ENCODE measurements at places on chromosomes 1 and 21. TPM values are rescaled to one million over a fixed set of nuclear protein-coding genes. Genes with fewer than 3 reads are reported as not detected.
A peak's percentile ranks its signal among the peaks of the same experiment; 100 is the strongest.

- H3K36me3 ChIP-seq = peaks cover 5% of the 10 kb centered on the region
- H3K27me3 ChIP-seq = no peaks in the 10 kb centered on the region
- H3K4me1 ChIP-seq = peaks cover 17% of the 10 kb centered on the region
- H3K27ac ChIP-seq = no peak overlapping the region
- DNase-seq = no peak
These were observed 8.7 kb downstream of the MRPS21 start for GRCh38 chr1:150302338-150302737.

Gene IL12RB2
- polyA plus RNA-seq = not detected

GRCh38 chr1:42034426-42034825 lies 115.7 kb upstream of the HIVEP3 start:
- H3K4me1 ChIP-seq = peaks cover 12% of the 10 kb centered on the region
- peak overlapping the region; percentile 90 for H3K4me3 ChIP-seq
- H3K27ac ChIP-seq = peak overlapping the region; percentile 30
- no peaks in the 10 kb centered on the region for H3K36me3 ChIP-seq
- no peaks in the 10 kb centered on the region for H3K27me3 ChIP-seq

Gene FAM151A
- polyA plus RNA-seq = not detected

Gene MXRA8
- polyA plus RNA-seq = not detected

GRCh38 chr1:199855580-199855979 lies 171.9 kb upstream of the NR5A2 start:
- H3K4me1 ChIP-seq = peaks cover 6% of the 10 kb centered on the region
- H3K27ac ChIP-seq = no peak overlapping the region
- no peaks in the 10 kb centered on the region for H3K36me3 ChIP-seq
- no peak for DNase-seq
- H3K27me3 ChIP-seq = no peaks in the 10 kb centered on the region

Gene HPCAL4
- polyA plus RNA-seq = not detected

- no peaks in the 10 kb centered on the region for H3K4me1 ChIP-seq
- no peak for DNase-seq
- H3K4me3 ChIP-seq = no peak overlapping the region
- H3K27ac ChIP-seq = no peak overlapping the region
- H3K36me3 ChIP-seq = no peaks in the 10 kb centered on the region
- no peaks in the 10 kb centered on the region for H3K27me3 ChIP-seq
These were observed 10.3 kb downstream of the DONSON start for GRCh38 chr21:33578214-33578613.

Gene PCSK9
- polyA plus RNA-seq = not detected

Gene KIF14
- not detected for polyA plus RNA-seq

- no peak overlapping the region for H3K4me3 ChIP-seq
- no peaks in the 10 kb centered on the region for H3K36me3 ChIP-seq
- H3K27ac ChIP-seq = no peak overlapping the region
- H3K27me3 ChIP-seq = no peaks in the 10 kb centered on the region
- no peak for DNase-seq
- peaks cover 1% of the 10 kb centered on the region for H3K4me1 ChIP-seq
These were observed 10.7 kb upstream of the DNMT3L start for GRCh38 chr21:44272284-44272858.

DNA sequence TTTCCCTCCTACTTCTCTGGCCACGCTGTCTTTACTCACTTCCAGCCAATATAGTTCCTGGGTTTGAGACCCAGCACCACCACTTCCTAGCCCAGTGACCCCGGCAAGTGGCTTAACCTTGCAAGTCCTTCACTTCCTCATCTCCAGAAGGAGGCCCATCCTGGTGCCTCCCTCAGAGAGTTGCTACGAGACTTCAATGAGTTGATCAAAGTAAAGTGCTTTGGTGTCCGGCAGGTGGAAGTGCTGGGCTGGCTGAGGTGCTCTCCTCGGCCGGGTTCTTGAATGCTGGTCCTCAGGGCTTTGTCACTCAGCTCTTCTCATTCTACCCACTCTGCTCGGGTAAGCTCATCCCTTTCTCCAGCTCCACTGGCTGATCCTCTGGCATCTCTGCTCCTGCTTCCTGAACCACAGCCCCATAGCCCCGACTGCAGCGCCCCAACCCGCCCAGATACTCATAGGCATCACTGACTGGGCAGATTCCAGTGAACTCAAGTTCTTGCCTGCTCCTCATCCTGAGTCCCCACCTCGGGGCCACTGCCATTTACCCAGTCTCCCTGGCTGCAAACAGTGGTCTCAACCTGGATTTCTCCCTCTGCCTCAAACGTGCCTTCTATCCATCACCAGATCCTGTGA lies 75.8 kb upstream of the WNT4 start:
- H3K27ac ChIP-seq = no peak overlapping the region
- no peak overlapping the region for H3K4me3 ChIP-seq
- H3K36me3 ChIP-seq = no peaks in the 10 kb centered on the region
- no peak for DNase-seq
- H3K27me3 ChIP-seq = peaks cover 49% of the 10 kb centered on the region

- peaks cover 18% of the 10 kb centered on the region for H3K36me3 ChIP-seq
- H3K27me3 ChIP-seq = no peaks in the 10 kb centered on the region
- H3K27ac ChIP-seq = peak overlapping the region; percentile 83
- H3K4me1 ChIP-seq = peaks cover 18% of the 10 kb centered on the region
These were observed 14.7 kb downstream of the MDM4 start for GRCh38 chr1:204530932-204531331.

GRCh38 chr1:204651843-204652421 lies 33.6 kb downstream of the LRRN2 start:
- H3K36me3 ChIP-seq = no peaks in the 10 kb centered on the region
- no peak overlapping the region for H3K27ac ChIP-seq
- H3K4me1 ChIP-seq = peaks cover 5% of the 10 kb centered on the region
- no peak overlapping the region for H3K4me3 ChIP-seq

Gene CAMK1G
- polyA plus RNA-seq = not detected

DNA sequence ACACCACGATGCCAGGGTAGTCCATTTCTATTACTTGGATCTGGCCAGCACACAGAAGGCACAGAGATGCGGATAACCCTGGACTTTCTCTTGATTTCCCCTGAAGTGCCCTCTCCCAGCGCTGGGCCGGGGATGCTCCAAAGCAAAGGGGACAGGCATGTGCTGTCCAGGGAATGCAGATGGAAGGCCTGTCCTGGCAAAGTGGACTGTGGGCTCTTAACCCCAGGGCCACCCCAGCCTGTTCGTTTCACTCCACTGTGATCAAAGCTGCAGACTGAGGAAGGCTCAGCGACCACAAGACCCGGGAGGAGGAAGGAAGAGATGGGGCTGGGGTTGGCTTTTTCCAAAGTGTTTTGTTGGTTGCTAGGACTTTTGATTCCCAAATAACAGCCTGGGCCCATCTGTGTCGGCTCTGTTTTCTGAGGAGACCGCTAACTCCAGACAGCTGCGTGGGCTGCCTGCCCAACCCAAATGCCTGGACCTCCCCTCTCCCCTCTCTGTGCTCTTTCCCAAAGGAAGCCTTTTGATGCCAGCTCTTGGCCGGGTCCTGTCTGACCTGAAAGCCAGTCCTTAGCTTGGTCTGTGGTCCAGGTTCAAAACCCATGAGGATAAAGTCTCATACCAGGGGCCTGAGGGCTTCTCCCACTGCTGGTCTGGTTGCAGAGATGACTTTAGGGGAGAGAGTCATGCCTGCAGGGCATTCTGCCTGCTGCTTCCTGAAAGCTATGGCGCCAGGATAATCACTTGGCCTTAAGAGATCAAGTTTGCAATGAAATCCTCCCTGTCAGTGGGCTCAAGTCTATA lies 119.6 kb upstream of the CD34 start:
- H3K27me3 ChIP-seq = peaks cover 10% of the 10 kb centered on the region
- no peak overlapping the region for H3K4me3 ChIP-seq
- DNase-seq = no peak
- no peaks in the 10 kb centered on the region for H3K4me1 ChIP-seq
- H3K27ac ChIP-seq = no peak overlapping the region

Gene TTC4
- polyA plus RNA-seq = 23.7 TPM

Gene CD1B
- not detected for polyA plus RNA-seq

Gene RIMS3
- polyA plus RNA-seq = 2.4 TPM

DNA sequence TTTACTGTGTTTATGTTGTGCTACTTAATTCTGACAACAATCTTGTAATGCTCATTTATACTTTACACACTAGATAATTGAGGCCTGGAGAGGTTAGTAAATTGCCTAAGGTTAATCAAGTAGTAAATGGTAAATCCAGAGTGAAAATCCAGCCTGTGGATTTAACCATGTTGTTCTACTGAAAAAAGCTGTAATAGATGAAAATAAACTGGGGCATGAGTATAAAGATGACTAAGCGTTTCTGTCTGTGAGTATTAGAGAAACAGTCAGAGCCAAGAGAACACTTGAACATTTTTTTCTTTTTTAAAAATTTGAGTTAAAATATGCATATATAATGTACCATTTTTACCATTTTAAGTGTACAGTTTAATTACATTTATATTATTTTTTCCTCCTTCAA lies 47.9 kb upstream of the LEPR start:
- no peaks in the 10 kb centered on the region for H3K27me3 ChIP-seq
- H3K36me3 ChIP-seq = no peaks in the 10 kb centered on the region
- H3K4me1 ChIP-seq = no peaks in the 10 kb centered on the region
- DNase-seq = no peak
- H3K27ac ChIP-seq = no peak overlapping the region

DNA sequence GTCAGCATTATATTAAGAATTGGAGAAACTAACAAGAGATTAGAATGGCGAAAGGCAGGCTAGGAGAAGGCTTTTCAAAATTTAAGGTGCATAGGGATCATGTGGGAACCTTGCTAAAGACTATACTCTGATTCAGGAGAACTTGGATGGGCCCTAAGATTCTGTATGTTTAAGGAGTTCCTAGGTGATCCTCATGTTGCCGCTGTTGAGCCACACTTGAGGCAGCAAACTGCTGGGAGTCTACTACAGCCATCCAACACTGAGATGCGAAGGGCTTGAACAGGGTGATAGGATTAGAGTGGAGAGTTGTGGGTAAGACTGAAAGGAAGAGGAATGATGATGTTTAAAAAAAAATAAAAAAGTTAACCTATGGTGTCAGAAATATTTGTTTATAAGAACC lies 1013.2 kb downstream of the MRPL39 start:
- no peaks in the 10 kb centered on the region for H3K27me3 ChIP-seq
- no peaks in the 10 kb centered on the region for H3K36me3 ChIP-seq
- H3K4me3 ChIP-seq = no peak overlapping the region
- DNase-seq = no peak

DNA sequence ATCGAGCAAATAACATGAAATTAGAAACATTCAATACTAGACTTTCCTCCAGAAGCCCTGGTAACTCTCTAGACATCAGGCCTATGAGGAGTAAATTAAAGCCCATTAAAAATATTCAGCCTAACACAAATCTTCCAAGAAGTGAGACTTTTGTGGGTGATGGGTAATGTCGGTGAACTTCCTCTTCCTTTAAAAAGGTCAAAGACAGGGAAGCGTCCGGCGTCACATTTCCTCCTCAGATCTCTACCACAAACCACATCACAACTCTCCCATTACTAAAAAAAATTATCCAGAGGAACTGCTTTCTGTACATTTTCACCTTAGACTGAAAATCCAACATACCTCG lies 1.4 kb downstream of the EIF4G3 start:
- no peaks in the 10 kb centered on the region for H3K36me3 ChIP-seq
- H3K27me3 ChIP-seq = no peaks in the 10 kb centered on the region
- peak overlapping the region; percentile 96 for H3K4me3 ChIP-seq
- peak; percentile 66 for DNase-seq

Gene SLC5A9
- not detected for polyA plus RNA-seq

DNA sequence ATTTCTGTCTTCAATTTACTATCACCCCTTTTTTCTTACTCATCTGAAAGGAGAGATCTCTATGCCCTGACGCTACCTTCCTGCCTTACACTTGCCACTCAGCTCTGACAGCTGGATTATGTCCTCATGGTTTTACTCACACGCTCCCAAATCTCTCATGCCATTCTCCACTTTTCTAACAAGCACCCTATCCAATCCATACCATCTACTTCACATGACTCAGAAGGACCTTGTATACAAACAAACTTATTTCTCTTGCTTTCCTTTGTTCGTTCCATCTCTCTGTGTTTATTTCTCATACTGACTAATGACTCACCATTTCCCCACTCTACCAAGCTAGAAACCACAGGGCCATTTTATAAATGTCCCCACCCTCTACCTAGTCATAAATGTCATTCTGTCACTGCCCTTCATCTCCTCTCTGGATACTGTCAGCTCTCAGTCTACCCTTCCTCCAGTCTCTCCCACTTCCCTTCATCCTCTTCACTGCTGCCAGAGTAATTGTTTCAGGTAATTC lies 87.3 kb downstream of the USP24 start:
- no peak overlapping the region for H3K4me3 ChIP-seq
- H3K27me3 ChIP-seq = no peaks in the 10 kb centered on the region
- no peaks in the 10 kb centered on the region for H3K4me1 ChIP-seq
- peaks cover 43% of the 10 kb centered on the region for H3K36me3 ChIP-seq

DNA sequence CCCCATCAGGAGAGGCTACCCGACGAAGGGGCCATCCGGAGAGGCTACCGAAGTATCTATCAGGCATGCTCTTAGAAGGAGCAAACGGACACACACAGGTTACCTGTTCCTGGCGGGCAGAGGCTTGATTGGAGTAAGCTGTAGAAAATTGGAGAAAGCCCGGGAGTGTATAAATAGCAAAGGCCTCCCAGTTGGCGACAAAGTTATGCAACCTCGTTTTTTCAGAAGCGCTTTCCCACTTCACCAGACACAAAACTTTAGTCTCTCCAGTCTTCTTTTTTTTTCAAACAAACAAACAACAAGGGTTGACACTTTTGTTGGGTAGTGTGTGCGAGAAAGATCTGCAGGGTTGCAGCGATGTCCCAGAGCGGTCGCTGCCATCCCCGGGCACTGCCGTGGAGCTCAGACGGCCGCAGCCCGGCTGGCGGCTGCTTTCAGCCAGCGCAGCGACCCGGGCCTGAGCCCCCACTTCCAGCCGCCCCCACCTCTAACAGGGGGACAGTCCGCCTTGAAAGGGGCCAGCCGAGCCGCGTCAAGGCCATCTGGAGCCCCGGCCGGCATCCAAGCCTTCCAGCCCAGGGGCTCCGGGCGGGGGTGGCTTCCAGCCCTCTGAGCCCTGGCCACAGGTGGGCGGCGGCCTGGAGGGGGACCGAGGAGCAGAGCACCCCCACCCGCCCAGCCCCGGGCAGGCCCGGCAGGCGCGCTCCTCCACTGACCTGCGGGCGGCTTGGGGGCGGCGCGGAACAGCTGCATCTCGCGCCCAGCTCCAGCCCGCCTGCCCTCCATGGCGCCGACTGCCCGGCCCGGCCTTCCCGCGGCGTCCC lies 616 bp downstream of the MCOLN3 start:
- no peaks in the 10 kb centered on the region for H3K36me3 ChIP-seq
- peaks cover 12% of the 10 kb centered on the region for H3K4me1 ChIP-seq
- no peak overlapping the region for H3K27ac ChIP-seq
- H3K27me3 ChIP-seq = peaks cover 74% of the 10 kb centered on the region
- DNase-seq = no peak

- no peak overlapping the region for H3K4me3 ChIP-seq
- H3K4me1 ChIP-seq = peaks cover 5% of the 10 kb centered on the region
- no peaks in the 10 kb centered on the region for H3K36me3 ChIP-seq
- peaks cover 8% of the 10 kb centered on the region for H3K27me3 ChIP-seq
- H3K27ac ChIP-seq = no peak overlapping the region
- DNase-seq = no peak
These were observed 17.3 kb upstream of the PLEKHG5 start for GRCh38 chr1:6508816-6509189.

Gene GPR52
- polyA plus RNA-seq = not detected

Data from naive B cell (primary cell).